Hematopoietic multipotent progenitor cell treated with erythropoietin and hydrocortisone succinate and interleukin-3 and kit ligand, for 8 days (in vitro differentiated cells): ENCODE measurements at places on chromosomes 5 and 9.

DNA sequence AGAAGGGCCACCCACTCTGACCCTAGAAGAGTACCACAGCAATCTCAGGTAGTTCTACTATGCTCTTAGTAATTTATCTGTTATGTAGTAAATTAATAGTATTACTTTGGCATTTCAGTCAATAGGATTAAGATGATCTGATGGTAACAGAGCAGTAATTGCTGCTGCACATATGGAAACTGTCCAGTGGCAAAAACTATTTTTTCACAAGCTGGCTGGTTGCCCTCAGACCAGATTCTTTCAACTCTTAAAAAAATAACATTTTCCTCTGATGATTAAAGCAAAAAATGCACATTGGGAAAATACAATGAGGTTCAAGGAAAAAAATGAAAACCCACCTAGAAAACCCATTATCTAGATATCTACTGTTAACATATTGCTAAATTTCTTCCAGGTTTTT lies 19.7 kb downstream of the GLRA1 start:
- no peak for DNase-seq

DNA sequence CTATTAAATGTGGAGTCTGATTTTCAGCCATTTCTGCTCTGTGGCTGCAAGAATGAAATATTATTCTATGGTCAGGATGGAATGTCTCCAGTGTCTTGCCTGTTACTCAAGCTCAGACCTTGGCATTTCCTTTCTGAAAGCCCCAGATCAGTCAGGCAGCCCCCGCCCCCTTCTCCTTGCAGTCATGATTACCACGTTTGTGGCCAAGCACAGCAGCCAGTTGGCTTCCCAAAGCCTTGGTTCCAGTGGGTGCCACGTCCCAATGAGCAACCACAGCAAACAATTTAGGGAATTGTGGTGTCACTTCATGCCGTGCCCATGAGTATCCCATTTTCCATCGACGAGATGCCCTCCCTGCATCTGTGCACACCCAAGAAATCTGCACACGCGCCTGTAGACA lies 9.7 kb upstream of the OBP2A start:
- DNase-seq: no peak

GRCh38 chr9:130445268-130445983 lies 665 bp downstream of the ASS1 start:
- DNase-seq: no peak

DNA sequence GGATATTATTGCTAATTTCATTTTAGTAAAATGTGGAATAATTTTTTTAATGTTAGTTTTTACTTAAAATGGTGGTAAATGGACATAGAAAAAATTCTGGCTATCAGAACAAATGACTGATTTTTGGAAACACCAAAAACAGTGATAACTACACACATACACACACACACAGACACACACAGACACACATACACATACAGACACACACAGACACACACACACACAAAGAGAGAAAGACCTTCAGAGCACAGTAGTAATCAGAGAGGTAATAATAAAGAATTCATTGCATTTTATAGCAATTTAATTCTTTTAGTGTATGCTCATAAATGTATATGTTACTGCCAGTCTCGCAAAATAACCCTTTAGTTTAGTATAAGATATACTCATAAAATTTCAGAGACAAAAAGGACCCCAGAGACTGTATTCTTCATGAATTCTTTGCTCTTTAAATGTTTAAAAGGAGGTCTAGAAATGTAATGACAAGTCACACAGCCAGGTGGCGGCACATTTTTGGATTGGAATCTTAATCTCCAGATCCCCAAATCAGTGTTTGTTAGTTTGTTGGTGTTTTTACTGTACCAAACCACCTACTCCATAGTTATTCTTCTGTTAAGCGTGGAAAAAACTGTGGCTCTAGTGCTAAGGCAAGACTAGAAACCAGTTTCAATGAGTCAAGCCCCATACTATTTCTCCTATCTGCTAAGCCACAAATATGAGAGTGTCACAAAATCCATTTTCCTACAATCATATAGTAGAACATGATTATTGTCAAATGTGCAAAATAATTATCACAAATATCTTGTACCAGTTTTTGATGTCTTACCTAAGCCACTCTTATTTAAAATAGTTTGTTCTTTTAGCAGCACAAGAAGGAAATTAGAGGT lies 109.9 kb downstream of the EDIL3 start:
- peak; percentile 8 for DNase-seq

- no peak for DNase-seq
Measured at GRCh38 chr5:38968665-38969064, 105.5 kb downstream of the RICTOR start.

DNA sequence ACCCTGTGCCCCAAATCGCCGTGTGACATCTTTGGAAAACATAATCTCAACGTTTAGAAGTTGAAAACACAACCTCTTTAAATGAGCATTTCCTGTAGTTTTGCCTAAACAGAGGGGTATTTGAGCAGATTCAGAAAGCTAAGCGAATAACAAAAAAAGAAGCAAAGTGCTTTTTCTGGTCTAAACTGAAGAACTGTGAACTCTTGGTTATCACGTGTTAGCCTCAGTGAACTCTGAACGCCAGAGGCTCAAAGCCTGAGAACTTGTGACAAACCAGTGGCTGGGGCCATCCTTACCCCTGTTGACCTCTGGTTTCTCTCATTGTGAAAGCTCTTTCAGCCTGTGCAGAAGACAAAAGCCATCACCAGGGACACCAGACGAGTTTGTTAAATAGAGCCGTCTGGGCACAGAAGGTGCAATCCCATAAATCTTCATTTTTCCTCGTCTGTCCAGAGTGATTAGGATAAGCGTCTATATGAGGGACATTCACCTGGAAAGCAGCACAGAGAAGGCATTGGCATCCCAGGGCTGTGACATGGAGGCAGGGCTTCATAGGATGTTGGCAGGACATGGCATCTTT lies 61.4 kb upstream of the ICE1 start:
- DNase-seq: no peak

DNA sequence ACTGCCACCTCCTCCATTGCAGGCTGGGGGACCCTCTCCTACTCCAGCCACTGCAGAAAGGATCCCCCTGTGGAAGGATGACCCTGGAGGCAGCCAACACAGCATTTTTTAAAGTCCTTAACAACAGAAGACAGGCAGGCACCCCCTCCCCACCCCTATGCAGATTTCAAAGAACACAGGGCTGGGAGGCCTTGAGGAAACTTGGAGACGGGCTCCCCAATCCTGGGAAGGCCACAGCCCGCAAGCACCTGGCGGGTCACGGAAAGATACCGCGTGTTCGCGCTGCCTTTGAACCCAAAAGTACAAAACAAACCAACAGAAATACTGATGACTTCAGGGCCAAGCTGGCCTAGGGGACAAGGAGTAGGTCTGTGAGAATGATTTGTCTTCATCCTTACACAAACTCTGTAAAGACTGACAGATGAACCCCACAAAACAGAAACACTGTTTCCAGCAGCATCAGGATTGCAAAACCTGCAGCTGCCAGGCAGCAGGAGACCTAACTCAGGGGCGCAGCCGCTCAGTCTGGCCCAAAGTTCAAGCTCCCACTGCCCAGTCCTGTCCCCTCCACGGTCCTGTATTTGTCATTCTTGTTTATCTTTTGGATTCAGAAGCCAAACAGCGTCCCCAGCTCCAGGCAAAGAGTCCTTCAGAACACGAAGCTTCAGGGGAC lies 13.8 kb downstream of the VAV2 start:
- no peak for DNase-seq

- no peak for DNase-seq
Measured at GRCh38 chr9:81477669-81478068, 211.7 kb downstream of the TLE1 start.

DNA sequence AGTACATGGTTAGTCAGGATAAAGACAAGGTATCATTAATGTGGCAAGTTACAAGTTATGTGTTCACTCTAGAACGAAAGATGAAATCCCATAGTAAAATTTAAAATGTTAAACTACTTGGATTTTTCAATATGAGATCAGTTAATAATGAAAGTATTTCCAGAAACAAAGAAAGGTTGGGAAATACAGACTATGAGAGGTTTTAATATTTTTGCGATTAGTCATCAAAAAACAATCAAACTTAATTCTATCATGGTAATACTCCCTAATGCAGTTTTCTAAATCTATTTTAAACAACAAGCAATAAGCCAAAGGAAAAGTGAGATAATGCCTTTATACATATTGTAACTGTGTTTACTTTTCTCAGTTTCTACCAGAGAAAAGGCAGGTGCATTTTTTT lies 10.6 kb downstream of the CDH12 start:
- no peak for DNase-seq

- no peak for DNase-seq
Measured at GRCh38 chr9:81687521-81688261, 1.7 kb downstream of the TLE1 start.

- DNase-seq: no peak
Measured at GRCh38 chr5:62948301-62948700, 369.7 kb downstream of the LRRC70 start.

- no peak for DNase-seq
Measured at GRCh38 chr5:24823625-24824024, 178.8 kb upstream of the CDH10 start.

- DNase-seq: no peak
Measured at GRCh38 chr9:89080193-89080592, 88.9 kb downstream of the S1PR3 start.

DNA sequence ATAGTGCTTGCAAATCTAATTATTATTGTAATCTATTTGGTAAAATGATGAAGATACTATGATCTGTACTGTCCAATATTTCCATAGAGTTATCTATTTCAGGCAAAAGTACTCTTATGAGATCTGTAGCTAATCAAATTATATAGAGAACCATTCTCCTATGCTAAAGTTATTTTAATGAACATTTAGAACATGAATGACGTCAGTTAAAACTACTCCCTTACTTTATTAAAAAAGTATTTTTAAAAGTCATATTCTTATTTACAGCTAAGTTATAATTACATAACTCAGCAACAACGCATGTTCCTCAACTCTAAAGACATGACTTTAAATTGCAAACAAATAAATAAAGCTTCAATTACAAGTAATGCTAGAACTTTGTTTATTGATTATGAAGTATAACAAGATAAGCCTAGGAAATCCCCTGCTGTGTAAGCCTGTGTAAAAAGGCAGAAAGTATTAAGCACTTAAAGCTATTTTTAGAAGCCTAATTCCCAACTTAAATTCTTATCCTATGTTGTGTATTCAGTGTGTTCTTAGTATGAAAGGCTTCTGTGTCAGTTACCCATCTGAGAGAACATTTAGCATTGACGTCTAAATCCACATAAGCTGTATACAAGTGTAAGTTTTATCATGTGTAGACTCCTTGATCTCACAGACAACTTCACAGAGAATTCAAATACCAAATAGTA lies 285.7 kb downstream of the HCN1 start:
- no peak for DNase-seq

DNA sequence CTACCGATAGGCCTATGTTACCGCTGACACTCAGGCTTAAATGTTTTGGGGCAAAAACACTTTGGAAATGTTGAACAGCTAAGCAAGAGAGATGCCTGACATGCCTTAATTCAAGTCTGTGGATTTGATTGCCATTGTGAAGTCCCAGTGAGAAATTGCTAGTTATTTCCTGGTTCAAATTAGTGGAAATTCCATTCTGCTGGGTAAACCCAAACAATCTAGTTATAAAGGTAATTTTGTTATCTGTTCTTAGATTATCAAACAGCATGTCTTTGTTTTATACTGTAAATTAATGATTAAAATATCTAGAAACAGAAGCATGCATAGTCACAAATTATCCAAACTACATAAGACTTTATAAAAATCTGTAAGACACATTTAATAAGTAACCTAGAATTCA lies 96.6 kb downstream of the PJA2 start:
- DNase-seq: no peak
